ENCODE measurements at places on chromosomes 2 and 18. TPM values are rescaled to one million over a fixed set of nuclear protein-coding genes. Genes with fewer than 3 reads are reported as not detected.

- no peak for DNase-seq
Observed at GRCh38 chr2:51027968-51028367, 4.0 kb downstream of the NRXN1 start.

DNA sequence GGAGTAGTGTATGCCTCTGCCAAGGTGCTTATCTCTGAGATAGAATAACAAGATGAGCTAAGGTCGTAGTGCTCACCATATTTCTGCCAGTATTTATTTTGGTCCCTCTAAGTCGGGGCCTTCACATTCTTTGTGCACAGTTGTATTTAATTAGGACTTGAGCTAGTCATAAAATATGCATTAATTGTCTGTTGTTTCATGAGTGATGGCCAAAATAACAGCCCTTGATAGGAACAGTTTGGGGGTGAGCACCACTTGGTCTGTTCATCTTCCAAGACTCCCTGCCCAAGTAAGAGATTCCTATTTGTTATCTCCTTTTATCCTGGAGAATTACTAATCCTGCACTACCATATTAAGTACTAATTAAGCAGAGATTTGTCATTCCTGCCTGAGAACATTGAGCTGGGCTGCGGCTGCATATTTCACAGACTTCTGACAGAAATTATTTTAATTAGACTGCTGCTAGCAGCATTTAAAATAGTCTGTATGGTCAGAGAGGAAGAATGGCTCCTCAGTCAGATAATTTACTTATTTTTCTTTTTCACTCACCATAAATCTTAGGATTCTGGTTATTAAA is 435.1 kb downstream of the MTX2 start:
- DNase-seq = no peak

DNA sequence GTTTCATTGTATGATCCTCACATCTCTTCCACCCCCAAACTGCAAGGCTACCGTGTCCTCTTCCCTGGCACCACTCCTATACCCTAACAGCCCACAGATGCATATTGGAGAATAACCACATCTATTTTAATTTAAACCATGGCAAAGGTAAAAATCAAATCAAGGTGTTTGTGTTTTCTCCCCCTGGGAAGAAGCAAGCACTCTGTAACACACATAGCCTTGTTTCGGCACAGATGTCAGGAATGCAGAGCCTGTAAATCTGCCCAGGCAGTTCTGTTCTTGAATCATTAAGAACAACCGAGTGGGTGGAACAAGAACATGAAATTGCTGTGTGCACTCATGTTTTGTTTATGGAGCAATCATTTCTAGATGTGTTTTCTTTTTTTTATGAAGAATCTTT is 6.8 kb upstream of the COX7A2L start:
- DNase-seq = no peak

- DNase-seq = no peak
Observed at GRCh38 chr2:197613509-197613987, 61.8 kb downstream of the RFTN2 start.

DNA sequence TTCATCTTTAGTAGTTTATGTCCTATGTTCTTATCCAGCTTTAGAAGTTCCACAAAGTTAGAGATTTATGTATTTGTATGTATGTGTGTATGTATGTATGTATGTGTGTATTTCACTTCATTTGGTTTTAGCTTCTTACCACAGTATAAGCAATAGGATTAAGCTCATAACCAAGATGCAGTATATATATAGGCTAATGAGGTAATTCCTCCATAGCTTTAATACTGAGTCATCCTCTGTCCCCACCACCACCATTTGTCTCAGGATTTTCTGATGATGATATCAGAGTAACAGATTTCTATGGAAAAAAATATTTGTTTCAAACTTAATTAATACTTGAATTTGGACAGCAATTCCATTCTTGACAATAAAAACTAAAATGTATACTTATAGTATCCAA is 159.2 kb downstream of the SOX11 start:
- no peak for DNase-seq

DNA sequence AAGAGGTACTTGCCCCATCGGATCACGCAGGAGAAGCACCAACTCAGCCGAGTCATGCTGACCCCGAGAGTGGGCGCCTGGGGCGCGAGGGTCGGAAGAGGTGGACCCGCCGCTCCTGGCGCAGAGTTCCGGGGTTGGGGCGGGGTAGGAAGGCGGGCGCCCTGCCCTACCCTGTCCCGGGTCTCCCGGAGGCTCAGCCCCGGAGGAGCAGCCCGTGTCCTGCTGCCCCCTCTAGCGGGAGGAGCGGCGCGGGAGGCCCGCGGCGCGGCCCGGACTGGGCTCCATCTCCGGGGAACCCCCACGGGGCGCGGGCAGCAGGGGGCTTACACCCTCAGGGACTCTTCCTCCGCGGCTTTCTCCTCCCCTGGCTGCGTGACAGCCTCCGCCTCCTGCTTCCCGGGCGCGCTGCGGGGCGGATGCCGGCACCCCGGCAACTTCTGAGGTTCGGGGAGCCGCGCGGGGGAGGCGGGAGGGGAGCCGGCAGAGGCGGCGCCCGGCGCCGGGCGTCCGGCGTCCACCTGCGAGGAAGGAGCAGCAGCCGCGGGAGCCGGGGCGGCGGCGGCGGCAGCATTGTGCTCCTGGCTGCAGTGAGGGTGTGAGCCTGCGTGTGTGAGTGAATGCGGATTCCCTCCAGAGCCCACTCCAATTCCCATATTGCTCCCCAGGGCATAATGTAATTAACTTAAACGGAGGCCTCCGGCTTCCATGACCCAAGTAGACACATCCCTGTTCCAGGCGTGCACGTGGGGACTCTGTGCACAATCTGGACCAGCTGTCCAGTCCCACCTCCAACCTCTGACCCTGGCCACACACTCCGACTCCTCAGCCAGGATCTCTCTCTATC is 7.6 kb upstream of the TNS1 start:
- no peak for DNase-seq

- DNase-seq = no peak
Observed at GRCh38 chr2:105896765-105897163, 152.1 kb downstream of the NCK2 start.

- DNase-seq = no peak
Observed at GRCh38 chr2:201904538-201905420, 98.4 kb downstream of the CDK15 start.

GRCh38 chr2:165044505-165045303 is 89.4 kb upstream of the SLC38A11 start:
- DNase-seq = no peak

GRCh38 chr2:77520641-77521547 is 1.3 kb downstream of the LRRTM4 start:
- DNase-seq = no peak

GRCh38 chr2:129256642-129257041 is 722.8 kb upstream of the RAB6C start:
- DNase-seq = no peak

Gene TMEM37
- polyA plus RNA-seq = 0.13 TPM

Gene ITPRIPL1
- 0.58 TPM for polyA plus RNA-seq

Gene TRIM54
- not detected for polyA plus RNA-seq

Gene LCT
- polyA plus RNA-seq = 0.01 TPM

Gene TUBA3D
- polyA plus RNA-seq = not detected

Gene SP9
- polyA plus RNA-seq = not detected

Gene ACMSD
- not detected for polyA plus RNA-seq
